ENCODE measurements at places on chromosomes 2 and 18. TPM values are rescaled to one million over a fixed set of nuclear protein-coding genes. Genes with fewer than 3 reads are reported as not detected.

The SLC19A3 gene
- total RNA-seq = not detected

The IL1RN gene
- 4.2 TPM for total RNA-seq

The TRIB2 gene
- 6.3 TPM for total RNA-seq

The PDIA6 gene
- total RNA-seq = 171 TPM

The LYPD6 gene
- not detected for total RNA-seq

- no peak for DNase-seq
Measured at GRCh38 chr2:44163777-44164176, 4.9 kb upstream of the PPM1B start.

DNA sequence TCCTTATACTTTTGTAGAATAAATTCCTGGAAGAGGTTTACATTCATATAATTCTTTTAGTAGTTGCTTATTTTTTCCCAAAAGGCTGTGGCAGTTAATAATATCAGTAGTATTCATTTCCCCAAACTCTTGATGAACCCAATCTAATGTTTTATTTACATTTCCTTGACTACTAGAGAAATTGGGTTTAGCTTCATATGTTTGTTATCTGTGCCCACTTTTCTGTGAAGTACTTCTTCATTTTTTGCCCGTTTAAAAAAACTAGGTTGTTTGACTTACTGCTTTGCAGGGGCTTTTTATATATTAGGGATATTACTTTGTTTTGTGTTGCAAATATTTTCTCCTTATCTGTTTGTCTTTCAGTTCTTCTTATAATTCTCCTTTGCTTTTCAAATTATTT lies 17.2 kb downstream of the RALB start:
- no peak for DNase-seq

GRCh38 chr18:58887613-58887963 lies 22.9 kb downstream of the ZNF532 start:
- no peak for DNase-seq

DNA sequence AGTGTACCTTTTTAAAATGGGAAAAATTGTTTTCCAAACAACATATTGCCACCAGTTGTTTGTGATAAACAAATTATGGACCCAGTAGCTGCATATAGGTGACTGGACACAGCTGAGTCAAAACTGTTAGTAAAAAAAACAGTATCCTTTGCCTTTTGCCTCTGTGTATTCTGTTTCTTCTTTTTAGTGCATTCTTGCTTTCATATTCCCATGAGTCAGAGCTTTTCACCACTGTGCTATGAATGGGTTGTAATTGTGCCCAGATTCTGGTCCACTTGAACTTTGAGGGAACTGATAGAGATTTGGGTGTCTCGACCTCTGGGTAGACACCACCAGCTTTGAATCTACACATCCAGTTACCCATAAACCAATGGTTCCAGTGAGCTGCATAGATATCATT lies 1441.9 kb upstream of the ZEB2 start:
- DNase-seq = no peak

DNA sequence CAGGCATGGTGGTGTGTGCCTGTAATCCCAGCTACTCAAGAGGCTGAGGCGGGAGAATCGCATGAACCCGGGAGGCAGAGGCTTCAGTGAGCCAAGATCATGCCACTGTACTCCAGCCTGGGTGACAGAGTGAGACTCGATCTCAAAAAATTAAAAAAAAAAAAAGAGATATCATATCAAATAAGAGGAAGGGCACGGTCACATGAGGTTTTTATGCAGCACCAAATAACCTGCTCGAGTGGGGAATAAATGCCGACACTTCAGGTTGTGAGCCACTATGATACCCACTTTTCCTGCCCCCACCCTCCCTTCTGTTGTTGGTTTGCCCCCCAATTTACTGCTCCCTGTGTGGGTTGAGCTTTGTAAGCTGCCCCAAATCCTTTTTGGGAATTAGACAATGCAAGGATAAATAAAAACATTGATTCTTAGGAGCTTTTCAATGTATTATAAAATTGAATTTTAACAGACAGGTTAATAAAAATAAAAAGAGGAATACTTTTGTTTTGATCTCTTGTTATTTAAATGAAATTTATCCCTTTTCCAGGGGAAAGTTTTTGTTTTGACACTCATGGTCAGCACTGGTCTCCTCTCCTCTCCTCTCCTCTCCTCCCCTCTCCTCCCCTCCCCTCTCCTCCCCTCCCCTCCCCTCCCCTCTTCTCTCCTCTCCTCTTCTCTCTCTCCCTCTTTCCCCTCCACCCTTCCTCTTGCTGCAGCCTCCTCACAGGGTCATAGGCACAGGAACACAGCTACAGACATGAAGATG lies 29.2 kb downstream of the CD8B start:
- no peak for DNase-seq

GRCh38 chr2:111117598-111118480 lies 2.9 kb upstream of the BCL2L11 start:
- DNase-seq = peak; percentile 11

The YWHAQ gene
- total RNA-seq = 311 TPM

- DNase-seq = no peak
Measured at GRCh38 chr2:6510532-6510931, 355.2 kb downstream of the CMPK2 start.

- no peak for DNase-seq
Measured at GRCh38 chr2:159713631-159714246, 1.4 kb downstream of the MARCHF7 start.

The IL36RN gene
- total RNA-seq = not detected

DNA sequence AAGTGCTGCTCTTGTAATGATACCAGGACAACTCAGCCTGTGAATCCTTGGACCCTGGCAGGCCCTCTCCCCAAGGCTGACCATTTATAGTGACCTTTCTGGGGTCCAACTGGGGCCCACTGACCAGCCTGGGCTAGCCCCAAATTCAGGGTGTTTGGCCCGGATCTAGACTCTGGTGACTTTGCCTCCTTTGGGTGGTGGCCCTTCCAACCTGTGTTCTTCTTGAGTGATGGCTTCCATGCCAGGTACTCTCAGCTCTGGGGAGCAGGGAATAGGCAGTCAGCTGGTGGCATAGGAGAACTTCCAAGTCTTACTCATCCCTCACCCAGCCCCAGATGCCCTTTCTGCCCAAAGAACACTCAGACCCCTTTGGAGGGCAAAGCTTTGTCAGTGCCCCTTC lies 10.3 kb downstream of the MYO7B start:
- no peak for DNase-seq

The TRABD2A gene
- 62.2 TPM for total RNA-seq

The SLC14A1 gene
- 0.49 TPM for total RNA-seq

DNA sequence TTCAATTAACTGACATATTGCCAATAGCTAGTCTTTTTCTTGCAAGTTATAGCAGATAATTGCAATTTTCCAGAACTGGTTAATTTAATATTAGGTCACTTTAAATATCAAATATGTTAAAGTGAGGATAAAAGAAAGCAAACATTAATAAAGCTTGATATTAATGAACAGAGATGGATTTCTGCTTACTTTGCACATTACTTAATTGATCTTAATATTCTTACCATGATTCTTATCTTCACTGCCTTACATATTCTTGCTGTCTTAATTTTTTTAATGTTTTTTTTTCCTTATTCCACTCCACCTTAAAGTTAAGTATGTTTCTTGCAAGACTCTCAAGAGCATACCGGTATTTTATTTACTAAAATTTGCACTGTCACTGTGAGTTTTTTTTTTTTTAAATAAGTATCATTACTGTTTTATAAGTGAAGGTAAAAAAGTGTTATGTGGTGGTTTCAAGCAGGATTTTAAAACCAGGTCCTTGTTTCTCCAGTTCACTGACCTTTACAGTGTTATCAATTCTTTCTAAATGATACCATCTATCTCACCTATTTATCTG lies 33.9 kb downstream of the PPP3R1 start:
- DNase-seq = no peak

The C2orf92 gene
- total RNA-seq = 17.2 TPM

The PLGLB2 gene
- 2.8 TPM for total RNA-seq

DNA sequence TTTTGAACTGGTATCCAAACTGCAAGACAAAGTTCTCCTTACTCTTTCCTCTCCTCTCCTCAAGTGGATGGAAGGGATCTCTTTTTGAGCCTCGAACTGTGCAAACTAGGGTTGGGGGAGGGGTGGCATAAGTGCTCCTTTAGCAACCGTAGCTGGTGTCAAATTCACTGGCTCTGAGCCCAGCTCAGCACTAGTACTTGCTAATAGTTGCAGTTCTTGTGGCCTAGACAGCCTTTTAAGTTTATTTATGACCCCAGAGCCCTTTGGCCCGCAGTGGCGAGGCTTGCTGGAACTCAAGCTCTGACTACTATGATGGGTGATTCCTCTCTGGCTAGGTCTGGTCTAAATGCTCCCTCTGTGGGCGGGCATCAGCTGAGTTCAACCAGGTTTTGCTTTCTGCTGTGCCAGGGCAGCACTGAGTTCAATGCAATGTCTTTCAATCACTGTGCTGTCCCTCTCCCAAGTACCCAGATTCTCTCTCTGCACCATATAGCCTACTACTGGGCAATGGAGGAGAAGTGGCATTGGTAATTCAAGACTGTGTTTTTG lies 528.4 kb upstream of the SYT4 start:
- no peak for DNase-seq

All from activated T-helper 1 cell treated with anti-CD3 and anti-CD28 coated beads, Interleukin-12 subunit alpha, Interleukin-12 subunit beta, Interleukin-2, Interleukin-4 antibody, amounts not matched to agents 30 ng/mL and 10 ng/mL and 1 ng/mL, durations not matched to agents 14 hours and 24 hours and 36 hours (primary cell).